ENCODE measurements at places on chromosomes 6 and 20. TPM values are rescaled to one million over a fixed set of nuclear protein-coding genes. Genes with fewer than 3 reads are reported as not detected.

HLA-DOA gene
- not detected for total RNA-seq

C6orf132 gene
- 0.22 TPM for total RNA-seq

ECT2L gene
- not detected for total RNA-seq

LY86 gene
- not detected for total RNA-seq

UBE2C gene
- total RNA-seq: 1.7 TPM

PNPLA1 gene
- total RNA-seq: 0.11 TPM

SLC22A16 gene
- total RNA-seq: not detected

OPN5 gene
- total RNA-seq: not detected

CRISP3 gene
- total RNA-seq: 0.31 TPM

LRRC73 gene
- 0.34 TPM for total RNA-seq

KIF25 gene
- total RNA-seq: not detected

LIME1 gene
- 9.3 TPM for total RNA-seq

HLA-DQB2 gene
- not detected for total RNA-seq

RAET1G gene
- not detected for total RNA-seq

GNRH2 gene
- not detected for total RNA-seq

BMP5 gene
- total RNA-seq: not detected

ZBTB9 gene
- total RNA-seq: 17.3 TPM

Measured in K562 (cell line).